ENCODE measurements at places on chromosomes 2 and 18. TPM values are rescaled to one million over a fixed set of nuclear protein-coding genes. Genes with fewer than 3 reads are reported as not detected.

GRCh38 chr2:96584017-96584416 lies 47.5 kb downstream of the ARID5A start:
- no peak for DNase-seq

DNA sequence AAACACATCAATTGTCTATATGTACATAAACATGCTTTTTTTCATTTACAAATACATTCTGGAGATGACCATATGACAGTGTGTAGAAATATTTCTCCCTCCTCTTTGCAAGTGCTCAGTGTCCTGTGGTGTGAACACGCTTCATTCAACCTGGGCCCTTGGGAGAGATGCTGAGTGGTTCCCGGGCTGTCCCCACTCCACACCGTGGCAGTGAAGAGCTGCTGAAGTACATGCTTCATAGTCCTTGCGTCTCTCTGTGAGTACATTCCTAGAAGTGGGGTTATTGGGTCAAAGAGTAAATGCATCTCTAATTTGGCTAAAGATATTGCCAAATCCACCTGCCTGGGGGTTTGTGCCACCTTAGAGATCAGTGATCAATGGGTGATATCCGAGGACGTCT lies 6.5 kb upstream of the GPR35 start:
- DNase-seq = no peak

DNA sequence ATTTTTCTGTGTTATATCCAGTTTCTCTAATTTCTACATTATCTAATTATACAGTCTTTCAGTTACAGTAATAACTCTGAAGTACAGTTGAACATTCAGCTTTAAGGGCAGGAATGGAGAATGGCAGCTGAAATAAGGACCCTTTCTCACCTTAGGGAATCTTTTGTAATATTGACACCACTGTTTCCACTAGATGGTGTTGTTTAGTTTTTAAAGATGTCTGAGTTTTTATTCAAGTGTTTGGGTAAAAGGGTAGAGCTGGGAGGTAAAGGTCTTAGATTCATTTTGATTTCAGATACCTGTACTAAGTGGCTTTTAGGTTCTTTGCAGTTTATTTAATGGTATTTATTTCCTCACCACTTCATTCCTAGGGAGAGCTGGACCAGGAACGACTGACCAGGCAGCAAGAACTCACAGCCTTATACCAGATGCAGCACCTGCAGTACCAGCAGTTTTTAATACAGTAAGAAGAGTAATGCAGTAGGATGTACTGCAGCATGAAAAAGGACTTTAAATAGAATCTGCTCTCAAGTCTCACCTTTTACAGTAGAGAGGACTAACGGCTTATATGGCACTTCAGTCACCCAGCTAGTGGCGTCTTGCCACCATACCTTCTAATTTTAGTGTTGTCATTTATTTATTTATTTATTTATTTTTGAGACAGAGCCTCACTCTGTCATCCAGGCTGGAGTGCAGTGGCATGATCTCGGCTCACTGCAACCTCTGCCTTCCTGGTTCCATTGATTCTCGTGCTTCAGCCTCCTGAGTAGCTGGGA lies 33.2 kb upstream of the KCNJ13 start:
- no peak for DNase-seq

DNA sequence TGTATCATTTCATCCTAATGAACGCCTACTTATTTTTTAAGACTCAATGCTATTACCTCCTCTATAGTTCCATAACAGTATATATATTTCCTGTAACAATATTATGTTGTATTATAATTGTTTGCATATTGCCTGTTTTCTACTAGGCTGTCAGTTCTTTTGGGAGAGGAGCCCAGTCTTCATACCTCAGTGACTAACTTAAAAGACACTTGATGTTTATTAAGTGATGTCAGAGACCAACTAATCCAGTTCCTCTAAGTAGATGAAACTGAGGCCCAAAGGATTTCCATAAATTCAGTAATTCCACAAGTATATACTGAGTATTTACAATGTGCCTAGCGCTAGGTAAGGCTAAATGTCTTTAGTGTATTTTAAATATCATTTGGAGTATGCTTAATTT lies 48.9 kb upstream of the AAK1 start:
- no peak for DNase-seq

GRCh38 chr2:28648671-28649395 lies 102.8 kb upstream of the PPP1CB start:
- DNase-seq = no peak

Gene CABLES1
- total RNA-seq = 6.5 TPM

Data from activated naive CD4-positive, alpha-beta T cell treated with anti-CD3 and anti-CD28 coated beads, Interleukin-2, amount 50 U/mL, for 72 hours (primary cell).